ENCODE measurements at places on chromosomes 5 and 9. TPM values are rescaled to one million over a fixed set of nuclear protein-coding genes. Genes with fewer than 3 reads are reported as not detected.

DNA sequence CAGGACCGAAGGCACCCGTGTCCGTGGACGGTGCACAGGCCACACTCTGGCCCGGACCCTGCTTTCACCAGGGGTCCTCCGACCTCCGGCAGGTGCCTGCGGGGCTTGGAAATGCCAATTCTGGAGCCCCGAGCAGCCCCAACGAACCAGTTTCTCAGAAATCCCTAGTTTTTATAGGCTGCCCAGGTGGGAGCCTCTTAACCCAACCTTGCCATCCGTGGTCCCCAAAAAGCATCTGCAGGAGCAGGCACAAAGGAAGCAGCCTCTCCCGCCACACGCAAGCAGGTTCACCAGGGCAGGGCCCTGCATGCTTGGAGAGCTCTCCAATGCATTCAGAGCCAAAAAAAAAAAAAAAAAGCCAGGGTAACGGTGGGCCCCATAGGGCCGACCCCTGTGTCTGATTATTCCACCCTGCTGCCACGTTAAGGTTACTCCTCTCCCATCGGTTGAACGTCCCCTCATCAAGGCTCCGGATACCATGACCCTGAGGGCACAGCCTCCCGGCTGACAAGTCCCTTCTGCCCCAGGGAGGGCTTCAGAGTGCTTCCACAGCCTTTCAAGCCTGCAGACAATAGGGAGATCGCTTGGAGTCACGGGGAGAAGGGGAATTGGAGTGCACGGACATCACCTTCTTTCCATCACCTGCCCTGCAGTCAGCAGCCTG is 796 bp upstream of the TPRN start:
- DNase-seq: no peak

GRCh38 chr9:110064803-110065202 is 143.2 kb downstream of the C9orf152 start:
- no peak for DNase-seq

DNA sequence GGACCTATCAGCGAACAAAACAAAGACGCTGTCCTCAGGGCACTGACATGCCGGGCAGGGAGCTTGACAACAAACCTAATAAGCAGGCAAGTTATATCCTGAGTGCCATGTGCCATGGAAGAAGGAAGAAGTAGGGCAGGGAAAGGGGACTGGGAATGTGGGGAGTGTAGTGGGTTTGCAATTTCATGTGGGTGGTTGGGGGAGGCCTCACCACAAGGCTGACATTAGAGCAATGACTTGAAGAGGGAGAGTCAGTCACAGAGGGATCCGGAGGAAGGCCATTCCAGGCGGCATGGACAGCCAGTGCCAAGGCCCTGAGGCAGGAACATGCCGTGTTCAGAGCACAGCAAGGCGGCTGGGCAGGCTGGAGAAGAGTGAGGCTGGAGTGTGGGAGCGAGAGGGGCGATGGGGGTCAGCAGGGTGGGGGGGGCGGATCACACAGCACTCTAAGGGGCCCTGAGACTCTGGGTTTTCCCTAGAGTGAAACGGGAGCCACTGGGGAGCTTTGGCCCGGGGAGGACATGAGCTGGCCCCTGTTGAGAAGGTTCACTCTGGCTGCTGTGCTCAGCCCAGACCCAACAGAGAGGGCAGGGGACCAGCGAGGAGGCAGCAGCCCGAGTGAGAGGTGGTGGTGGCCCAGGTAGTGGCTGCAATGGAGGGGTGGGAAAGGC is 86.3 kb downstream of the STK10 start:
- no peak for DNase-seq

- DNase-seq: no peak
Measured at GRCh38 chr9:93690618-93691017, 114.2 kb downstream of the PHF2 start.

- DNase-seq: no peak
Measured at GRCh38 chr5:107385708-107386107, 285.0 kb downstream of the EFNA5 start.

DNA sequence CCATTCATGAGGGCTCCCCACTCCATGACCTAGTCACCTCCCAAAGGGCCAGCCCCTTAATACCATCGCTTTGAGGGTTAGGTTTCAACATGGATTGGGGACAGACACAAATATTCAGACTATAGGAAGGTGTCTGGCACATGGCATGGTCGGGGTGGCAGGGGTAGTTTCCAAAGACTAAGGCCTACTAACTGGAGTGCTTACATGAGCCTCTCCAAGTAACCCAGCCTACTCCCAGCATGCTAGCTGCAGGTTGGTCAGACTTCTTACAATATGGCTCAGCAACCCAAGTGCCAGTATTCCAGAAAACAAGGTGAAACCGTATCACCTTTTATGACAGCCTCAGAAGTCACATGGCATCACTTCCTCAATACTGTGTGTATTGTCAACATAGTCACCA is 19.9 kb upstream of the OTULINL start:
- DNase-seq: no peak

DNA sequence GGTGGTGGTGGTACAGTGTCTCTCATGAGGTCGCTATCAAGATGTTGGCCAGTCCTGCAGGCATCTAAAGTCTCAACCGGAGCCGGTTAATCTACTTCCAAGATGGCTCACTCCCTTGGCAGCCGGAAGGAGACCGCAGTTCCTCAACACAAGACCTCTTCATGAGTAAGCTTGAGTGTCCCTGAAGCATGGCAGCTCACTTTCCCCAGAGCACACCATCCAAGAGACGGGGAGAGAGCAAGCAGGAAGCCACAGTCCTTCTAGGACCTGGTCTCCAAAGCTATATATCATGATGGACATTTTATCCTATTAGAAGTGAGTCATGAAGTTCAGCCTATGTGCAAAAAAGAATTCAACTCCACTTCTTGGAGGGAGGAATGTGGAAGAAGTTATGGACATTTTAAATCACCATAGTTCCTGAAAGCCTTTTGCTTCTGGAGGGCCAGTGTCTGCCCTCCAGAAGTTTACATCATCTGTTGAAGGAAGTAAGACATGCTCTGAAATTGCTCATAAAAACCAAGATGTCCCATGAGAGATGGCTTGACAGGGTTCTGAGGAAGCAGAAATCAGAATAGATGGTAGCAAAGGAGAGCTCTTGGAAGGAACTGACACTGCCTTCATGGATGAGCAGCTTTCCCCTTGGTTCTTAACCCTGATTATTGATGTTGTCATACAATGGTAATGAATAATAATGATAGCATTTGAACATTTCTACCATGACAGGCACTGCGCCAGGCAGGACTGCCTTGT is 21.3 kb downstream of the GALNT10 start:
- DNase-seq: no peak

DNA sequence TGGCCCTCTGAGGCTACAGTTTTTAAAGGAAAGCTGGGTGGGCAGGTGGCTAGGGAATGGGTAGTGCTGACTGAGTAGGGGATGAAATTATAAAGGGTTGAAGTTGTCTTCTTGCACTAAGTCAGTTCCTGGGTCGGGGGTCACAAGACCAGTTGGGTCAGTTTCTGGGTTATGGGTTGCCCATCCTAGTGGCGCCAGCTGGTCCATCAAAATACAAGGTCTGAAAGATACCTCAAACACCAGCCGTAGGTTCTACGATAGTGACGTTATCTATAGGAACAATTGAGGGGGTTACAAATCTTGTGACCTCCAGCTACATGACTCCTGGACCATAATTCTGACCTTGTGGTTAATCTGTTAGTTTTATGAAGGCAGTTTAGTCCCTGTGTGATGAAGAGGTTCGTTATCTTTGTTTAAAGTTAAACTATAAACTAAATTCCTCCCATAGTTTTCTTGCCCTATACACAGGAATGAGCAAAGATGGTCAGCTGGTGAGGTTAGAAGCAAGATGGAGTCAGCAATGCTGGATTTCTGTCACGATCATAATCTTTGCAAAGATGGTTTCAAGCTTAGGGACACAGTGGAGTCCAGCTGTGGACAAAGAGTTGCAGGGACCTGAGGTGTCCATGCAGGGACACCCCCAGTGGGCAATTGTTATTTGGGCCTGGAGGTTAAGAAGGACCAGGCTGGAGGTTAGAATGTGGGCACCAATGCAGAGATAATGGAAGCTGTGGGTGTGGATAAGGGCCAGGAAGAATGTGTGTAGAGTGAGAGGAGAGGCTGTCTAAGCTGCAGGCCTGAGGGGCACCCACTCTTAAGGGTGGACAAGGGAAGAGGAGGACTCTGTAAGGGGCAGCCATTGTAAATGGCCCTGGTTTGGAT is 14.0 kb upstream of the CREBRF start:
- no peak for DNase-seq

GRCh38 chr5:154485096-154485491 is 7.1 kb upstream of the HAND1 start:
- no peak for DNase-seq

MOB3B gene
- 4.2 TPM for polyA plus RNA-seq

COL27A1 gene
- polyA plus RNA-seq: 10.9 TPM

CTXN3 gene
- polyA plus RNA-seq: not detected

IER5L gene
- 12.6 TPM for polyA plus RNA-seq

FGF1 gene
- 0.47 TPM for polyA plus RNA-seq

IRX4 gene
- 0.02 TPM for polyA plus RNA-seq

CCL28 gene
- 7.0 TPM for polyA plus RNA-seq

IL11RA gene
- 5.5 TPM for polyA plus RNA-seq

NRG2 gene
- 0.42 TPM for polyA plus RNA-seq

RNF180 gene
- polyA plus RNA-seq: 1.4 TPM
